Activated naive CD4-positive, alpha-beta T cell treated with Interleukin-2 at 50 U/mL for 16 hours (primary cell): ENCODE measurements at places on chromosomes 12 and 14.

DNA sequence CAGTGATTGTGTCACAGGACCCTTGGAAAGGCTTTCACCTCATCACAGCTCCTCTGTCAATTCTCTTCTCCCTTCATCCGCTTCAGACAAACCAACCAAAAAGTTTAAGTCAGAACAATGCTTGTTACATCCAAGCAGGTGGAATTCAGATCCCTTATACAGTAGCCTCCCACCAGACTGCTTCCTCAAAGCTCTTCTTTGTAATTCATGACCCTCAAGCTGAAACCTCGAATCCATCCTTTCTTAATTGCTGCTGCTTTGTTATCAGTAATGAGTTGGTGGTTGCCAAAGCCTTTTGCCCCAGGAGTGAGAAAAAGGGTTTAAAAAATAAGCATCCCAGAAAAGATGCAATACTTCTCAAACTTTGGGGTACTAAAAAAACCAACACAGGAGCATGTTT, 9.5 kb downstream of the BEST3 start:
- DNase-seq: no peak

DNA sequence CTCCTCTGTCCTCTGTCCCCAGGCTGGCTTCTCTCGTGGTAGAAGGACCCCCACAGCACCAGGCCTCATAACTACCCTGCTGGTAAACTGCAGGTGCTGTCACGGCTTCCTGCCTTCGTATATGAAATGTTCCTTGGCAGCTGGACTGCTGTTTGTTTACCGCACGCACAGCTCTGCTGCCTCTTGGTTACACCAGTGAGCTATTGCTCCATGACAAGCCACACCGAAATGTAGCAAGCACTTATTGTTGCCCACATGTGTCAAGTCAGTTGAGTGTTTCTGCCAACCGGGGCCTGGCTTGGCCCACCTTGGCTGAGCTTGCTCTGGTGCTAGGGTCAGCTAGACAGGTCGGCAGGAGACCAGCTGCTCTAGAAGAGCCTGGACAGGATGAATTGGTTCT, 21.7 kb upstream of the TCL1B start:
- DNase-seq: no peak

DNA sequence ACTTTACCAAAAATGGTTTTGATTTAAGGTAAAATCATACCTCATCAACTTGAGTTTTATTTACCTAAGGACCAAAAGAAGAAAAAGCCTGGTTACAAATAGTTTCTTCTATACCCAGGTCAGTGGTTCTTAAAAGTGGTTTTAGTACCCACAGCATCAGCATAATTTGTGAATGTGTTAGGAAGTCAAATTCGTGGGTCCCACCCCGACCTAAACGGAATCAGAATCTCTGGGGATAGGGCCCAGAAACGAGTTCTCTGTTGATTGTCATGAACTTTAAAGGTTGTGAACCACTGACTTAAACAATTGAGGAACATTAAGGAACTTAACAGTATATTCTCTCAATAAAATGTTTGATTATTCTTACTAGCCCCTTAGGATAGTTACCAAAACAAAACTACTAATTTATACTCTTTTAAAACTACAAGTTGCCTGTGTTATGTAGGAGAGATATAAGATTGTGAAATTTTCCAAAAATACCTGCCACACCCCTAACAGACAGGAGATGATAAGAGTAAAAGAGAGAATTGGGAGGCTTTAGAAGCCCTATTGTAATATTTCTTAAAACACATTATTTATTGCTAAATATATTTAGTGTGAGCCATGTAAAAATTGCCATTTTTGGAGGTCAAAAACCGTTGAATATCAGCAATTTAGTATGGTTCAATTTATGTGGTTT, 669 bp upstream of the SLC25A21 start:
- no peak for DNase-seq

- DNase-seq: no peak
Observed at GRCh38 chr12:121062391-121063045, 23.5 kb upstream of the OASL start.

DNA sequence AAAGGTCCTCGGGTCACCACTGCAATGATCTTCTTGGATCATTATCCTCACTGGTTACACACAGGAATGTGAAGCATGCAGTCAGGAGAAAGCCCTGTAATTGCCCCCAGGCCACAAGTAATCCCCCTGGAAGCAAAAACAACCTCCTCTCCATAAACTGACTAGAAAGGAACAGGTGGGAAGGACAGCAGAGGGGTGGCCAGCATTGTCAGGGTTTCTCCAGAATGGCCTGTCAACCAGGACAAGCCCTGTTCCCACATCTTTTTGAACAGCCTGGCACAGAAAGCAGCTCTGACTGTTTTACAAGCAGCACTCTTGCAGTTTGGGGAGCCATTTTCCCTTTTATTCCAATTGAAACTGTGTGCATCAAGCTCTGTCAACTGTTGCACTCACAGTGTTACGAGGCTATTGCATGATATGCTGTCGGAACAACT, 36.1 kb downstream of the TMCC3 start:
- DNase-seq: no peak

GRCh38 chr12:69272511-69272910, 33.1 kb downstream of the CPSF6 start:
- DNase-seq: no peak

DNA sequence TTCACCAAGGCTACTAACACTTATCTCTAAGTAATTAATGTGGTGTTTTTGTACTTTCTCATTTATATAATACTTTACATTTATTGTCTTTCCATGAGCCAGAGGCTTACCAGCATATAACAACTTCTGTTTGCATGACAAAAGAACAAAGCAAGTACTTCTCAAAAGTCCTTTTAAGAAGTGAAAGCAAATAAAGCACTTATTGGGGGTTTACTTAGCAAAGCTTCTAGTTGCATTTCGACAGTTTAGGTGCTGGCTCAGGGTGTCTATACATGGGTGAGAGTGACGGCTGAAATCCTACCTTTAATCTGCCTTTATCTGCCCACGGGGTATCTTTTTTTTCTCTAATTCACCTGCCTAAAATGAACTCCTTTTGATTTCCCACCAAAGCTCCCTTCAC, 21.0 kb upstream of the DCN start:
- DNase-seq: no peak

- no peak for DNase-seq
Observed at GRCh38 chr12:123696646-123697045, 15.5 kb upstream of the ATP6V0A2 start.

DNA sequence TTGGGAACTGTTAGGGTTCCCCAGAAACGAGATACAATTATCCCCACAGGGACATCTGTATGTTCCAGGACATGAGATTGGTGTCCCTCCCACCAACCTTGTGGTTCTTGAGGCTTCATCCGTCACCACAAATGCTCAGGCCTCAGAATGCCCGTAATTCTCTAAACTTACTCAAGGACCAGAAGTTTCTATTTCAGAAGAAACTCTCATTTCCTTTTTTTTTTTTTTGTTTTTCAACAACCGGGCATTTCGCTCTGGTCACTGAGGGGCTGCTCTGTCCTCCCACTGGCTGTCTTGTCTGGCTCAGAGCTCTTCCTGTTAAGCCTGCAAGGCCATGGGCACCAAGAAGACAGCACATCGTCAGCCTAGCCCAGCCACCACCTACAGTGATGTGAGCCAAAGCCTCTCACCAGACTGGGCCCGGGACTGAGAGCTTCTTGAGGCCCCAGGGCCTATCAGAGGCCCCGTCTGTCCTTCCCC, 36.2 kb downstream of the VDR start:
- DNase-seq: no peak

GRCh38 chr14:21068521-21069387, 1.4 kb upstream of the ARHGEF40 start:
- peak; percentile 53 for DNase-seq

GRCh38 chr12:4794491-4794890, 74.3 kb downstream of the GALNT8 start:
- DNase-seq: no peak

- no peak for DNase-seq
Observed at GRCh38 chr14:102374264-102374663, 11.5 kb downstream of the TECPR2 start.

DNA sequence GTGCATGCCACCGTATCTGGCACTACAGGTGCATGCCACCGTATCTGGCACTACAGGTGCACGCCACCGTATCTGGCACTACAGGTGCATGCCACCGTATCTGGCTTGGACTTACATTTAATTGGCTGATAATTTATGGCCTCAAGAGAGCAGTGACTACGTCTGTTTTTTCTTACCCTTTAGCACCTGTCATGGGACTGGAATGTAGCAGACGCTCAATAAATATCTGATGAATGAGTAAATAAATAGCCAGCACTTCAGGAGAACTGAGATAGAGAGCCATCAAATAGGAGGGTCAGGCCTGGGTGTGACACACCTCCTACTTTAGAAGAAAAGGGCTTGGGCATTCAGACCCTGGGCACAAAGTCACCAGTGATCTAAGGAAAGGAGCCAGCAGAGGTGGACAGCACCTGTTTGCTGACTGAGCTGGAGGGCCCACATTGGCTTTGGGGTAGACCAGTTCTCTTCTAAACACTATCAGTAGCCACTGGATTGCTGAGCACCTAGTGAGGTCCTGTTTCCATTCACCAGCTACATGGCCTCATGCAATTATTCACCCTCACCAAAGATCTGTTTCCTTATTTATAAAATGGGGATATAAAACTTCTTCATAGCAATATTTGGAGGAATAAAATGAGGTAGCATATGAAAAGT, 50.1 kb downstream of the RFX4 start:
- no peak for DNase-seq

GRCh38 chr12:117119592-117120198, 20.5 kb upstream of the TESC start:
- peak; percentile 18 for DNase-seq

DNA sequence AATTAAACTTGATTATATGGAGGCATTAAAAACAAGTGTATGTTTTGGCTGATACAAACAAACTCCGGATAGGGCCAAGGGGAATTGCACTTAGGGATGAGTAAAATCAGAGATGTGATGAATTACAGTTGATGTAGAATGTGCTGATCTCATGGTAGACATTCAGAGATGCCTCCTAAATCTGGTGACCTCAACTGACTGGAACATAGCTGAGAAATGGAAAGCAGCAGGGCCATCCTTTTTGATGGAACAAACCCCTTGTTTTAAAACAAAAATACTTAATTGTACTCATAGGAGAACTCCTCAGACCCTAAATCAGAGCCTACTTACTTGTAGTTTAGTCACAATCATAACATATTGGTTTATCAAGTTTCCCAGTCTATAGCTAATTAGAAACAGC, 122.8 kb downstream of the C12orf75 start:
- no peak for DNase-seq

GRCh38 chr14:101844219-101844618, 82.7 kb downstream of the PPP2R5C start:
- no peak for DNase-seq

DNA sequence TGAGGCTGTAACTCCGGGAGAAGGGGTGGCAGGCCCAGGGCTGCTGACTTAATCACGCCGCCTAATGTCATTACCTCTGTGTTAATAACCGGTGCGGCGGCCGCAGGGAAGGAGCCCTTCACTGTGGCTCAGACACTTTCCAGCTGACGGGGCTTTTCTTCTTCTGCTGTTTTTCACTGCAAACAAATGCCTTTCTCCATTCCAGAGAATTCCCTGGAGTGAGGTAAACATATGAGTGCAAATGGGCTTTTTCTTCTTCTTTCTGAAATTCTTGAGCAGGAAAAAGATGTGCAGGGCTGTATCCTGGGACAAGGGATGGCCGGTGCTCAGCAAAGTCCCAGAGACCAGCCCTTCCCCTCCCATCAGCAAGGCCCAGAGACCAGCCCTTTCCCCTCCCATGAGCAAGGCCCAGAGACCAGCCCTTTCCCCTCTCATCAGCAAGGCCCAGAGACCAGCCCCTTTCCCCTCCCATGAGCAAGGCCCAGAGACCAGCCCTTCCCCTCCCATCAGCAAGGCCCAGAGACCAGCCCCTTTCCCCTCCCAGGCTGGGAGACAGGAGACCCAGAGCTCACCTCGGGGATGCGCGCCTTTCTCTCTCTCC, 33.4 kb upstream of the FAM181A start:
- DNase-seq: no peak

DNA sequence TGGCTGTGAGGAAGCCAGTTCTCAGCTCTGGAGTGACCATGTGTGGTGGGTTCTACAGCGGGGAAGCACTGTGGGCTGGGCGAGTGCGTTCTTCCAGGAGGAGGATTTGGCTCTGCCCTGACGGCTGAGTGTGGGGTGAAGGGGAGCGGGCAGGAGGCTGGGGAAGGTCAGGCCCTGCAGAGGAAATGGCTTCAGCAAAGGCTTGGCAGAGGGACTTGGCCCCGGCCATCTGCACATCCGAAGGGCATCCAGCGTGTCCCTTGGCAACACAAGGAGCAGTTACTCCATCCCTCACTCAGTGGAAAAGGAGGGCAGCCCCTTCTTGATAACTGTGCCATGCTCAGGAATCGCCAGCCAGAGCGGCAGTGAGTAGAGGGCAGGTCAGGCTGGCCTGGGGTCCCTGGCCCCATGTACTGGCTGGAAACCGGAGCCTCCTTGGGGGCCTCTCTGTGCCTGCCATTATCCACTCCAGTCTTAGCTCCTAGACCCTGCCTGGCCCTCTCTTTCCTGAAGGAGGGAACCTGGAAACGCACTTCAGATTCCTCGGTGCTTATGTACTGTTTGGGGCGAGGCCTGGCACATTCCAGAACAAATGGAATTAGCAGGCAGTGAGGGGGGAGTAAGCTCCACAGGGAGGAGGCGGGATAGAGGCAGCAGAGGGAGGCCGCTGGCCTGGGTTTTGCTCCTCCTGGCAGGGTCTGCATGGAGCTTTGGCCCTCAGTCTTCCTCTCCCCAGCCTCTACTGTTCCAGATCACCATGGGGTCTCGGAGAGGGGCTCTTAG, 133.6 kb upstream of the NCOR2 start:
- no peak for DNase-seq

DNA sequence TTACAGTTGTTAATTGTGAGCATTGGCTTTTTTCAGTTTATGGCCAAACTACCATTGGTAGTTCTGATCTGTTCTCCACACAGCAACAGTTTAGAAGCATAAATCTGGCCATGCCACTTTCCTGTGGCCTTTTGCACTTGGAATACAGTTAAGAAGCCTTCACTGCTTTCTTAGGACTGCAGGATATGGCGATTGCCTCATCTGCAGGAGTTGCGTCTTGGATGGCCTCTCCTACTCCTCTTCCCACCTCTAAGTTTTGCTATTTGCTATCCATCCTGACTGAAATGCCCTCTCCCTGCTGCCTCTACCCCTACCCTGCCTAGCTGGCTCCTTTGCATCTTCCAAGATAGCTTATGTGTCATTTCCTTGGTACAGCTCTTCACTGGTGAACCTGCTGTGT, 12.8 kb upstream of the BMAL2 start:
- no peak for DNase-seq
